Stromal cell of bone marrow (primary cell): ENCODE measurements at places on chromosomes 6 and 20.
A peak's percentile ranks its signal among the peaks of the same experiment; 100 is the strongest.

- DNase-seq: no peak
These were observed 125.0 kb upstream of the TSHZ2 start for GRCh38 chr20:52847029-52847660.

DNA sequence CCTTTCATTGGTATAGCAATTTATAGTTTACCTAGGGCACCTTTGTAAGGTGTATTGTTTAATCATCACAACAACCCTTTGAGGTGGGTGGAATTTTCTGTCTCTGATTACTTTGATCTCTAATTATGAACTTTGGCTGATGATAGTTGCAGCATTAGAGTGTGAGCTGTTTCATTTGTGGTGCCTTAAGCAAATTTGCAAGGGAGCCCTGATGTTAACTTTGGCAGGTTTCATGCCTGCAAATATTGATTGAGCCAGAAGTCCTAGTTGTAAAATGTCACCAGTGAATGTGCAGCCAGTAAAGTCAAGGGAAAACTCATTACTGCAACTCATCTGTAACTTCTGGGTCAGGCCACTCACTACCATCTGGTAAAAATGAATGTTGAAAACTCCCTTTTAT, 29.8 kb downstream of the CTNNBL1 start:
- DNase-seq: no peak

GRCh38 chr20:2135013-2135412, 33.4 kb downstream of the STK35 start:
- no peak for DNase-seq

GRCh38 chr6:113855500-113856374, 1.4 kb upstream of the MARCKS start:
- DNase-seq: peak; percentile 18

DNA sequence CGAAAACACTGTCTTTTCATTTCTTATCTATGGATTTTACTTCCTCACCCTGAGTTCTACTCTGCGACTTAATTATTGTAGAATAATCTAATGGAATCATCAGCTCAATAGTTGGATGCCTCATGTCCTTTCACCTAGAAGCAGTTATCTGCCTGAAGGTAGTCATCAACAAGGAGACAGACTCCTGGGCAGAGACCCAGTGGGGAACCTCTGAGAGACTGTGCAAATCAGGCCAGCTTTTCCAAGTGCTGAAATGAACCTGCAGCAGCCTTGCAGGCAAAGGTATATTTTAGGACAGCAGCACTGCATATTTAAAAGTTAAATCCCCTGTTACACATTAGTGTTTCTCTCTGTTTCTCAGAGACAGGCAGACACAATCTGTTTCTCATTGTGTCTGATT, 99.7 kb upstream of the STMND1 start:
- no peak for DNase-seq

DNA sequence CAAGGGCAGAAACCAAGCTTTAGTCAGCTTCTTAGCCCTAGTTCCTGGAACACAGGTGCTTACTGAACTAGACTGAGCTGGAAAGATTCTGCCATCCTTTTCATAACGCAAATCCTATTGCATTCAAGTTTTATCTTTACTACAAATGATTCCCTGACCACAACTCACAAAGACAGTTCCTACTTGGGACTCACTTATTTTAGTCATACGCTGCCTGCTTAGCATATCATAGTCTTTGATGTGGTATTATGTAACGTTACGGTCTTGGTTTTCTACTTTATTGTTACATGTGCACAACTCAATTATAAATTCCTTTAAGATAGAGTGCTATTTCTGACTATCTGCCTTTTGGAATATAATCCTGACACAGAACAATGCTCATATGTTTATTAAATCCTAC, 59.1 kb downstream of the BLOC1S5 start:
- DNase-seq: no peak

DNA sequence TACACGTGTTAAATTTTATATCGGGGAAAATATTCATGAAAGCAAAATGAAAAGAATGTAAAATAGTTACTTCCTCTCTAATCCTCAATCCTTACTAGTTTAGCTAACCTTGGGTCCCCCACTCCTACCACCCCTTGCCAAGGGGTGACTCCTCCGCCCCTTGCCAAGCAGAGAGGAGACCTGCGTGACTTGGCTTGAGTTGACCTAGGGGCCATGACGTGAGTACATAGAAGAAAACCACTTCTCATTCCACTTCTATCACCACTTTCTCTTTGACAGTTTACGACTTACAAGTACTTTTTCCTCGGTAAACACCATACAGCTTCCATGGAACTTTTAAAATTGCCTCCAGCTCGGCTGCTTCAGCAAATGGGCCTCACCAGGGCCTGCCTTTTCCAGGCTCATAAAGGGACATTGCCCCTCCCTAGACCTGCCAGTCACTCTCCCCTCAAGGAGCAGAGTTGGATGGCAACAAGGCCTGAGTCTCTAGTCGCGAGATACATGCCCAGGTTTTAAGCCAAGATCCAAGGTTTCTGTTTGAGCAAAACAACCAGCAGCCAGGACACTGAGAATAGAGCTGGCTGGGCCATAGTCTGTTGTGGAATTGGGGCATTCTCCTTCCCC, 29.9 kb downstream of the SDCBP2 start:
- DNase-seq: no peak

DNA sequence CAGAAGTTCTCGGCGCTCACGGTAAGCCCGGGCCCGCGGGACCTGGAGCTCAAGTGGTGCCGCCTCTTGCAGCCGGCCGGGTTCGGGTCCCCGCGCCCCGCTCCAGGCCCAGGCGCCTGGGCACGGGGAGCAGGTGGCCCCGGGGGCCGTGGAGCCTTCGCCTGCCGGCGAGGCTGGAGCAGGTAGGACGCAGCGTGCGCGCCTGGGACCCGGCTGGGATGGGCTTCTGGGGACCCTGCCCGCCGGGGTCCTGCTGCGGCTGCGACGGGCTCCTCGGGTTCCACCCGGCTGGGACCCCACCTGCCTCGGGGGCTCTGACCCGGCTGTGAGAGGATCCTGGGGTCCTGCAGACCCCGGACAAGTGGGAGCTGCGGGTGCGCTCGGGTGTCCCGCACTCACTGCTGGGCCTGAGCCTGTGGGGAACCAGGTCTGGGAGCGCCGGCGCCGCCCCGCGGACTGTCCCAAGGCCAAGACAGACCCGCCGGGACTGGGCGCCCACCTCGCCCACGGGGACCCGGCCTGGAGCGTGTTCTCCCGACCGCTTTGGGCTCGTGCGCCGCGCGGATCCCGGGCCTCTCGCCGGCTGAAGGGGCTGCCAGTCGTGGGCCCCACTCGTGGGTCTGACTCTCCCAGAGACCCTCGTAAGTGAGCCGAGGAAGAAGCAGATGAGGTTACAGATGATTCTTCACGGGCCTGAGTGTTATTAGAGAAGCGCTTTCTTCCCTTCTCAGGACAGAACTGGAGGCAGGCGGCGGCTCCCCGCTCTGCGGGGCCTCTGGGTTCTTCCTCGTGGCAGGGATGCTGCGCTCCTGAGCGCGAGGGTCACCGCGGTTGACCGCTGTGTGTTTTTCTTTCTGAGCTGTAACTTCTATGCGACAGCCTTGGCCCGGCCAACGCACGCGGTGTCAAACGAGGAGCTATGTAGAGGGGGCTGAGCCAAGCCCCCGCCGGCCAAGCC, 729 bp downstream of the SMOC2 start:
- no peak for DNase-seq

DNA sequence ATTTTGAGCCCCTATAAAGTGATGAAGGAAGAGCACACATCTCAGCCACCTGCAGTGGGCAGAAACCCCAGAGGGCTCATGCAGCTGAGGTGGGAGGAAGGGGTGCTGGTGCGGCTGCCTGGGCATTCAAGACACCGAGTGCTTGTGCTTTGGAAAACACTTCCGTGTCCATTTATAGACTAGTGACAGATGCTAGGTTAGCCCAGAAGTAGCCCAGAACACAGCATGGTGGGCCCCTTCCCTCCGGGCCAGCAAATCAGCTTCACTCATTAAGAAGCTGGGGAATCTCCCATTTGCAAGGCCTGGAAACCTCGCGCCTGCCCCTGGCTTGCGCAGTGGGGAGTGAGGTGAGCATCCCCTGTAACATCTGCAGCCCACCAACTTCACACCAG, 12.9 kb downstream of the BEND3 start:
- no peak for DNase-seq

- no peak for DNase-seq
These were observed 174.0 kb downstream of the BCKDHB start for GRCh38 chr6:80280262-80281010.

- DNase-seq: no peak
These were observed 2.0 kb upstream of the TAF4 start for GRCh38 chr20:62067547-62068260.

GRCh38 chr20:32980990-32981389, 23.2 kb downstream of the SUN5 start:
- no peak for DNase-seq

DNA sequence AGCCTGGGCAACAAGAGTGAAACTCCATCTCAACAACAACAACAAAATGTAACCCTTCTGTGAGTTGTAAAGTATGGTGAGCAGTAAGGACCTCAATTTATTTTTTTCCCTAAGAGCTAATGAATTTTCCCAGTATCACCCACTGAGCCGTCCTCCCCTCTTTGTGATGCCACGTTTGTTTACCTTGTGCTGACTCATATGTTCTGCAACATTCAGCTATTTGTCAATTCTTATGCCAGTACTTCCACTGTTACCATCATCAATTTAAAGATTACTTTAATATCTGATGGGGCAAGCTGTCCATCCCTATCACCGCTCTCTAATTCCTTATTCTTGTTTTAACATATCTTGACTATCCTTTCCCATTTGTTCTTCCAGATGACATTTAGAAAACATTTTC, 37.5 kb downstream of the MAK start:
- no peak for DNase-seq

GRCh38 chr6:106924694-106925523, 49.6 kb downstream of the CD24 start:
- no peak for DNase-seq

GRCh38 chr6:31478186-31478950, 19.6 kb upstream of the MICB start:
- DNase-seq: no peak

DNA sequence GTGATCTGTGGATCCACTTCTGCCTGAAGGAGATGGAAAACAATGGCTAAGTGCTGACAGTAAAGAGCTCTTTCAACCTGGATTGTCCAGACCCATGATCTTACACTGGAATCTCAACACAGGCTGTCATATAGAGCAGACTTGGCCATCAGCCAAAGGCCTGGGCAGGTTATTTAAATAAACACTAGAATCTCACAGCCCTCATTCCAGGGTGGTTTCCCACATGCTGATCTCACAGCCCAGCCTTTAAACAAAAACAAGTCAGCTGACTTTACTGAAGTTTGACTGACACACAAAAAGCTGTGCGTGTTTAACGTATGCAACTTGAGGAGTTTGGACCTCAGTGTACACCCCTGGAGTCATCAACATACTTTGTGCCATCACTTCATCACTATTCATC, 28.4 kb downstream of the SYNDIG1 start:
- no peak for DNase-seq

- no peak for DNase-seq
These were observed 48.5 kb upstream of the ID4 start for GRCh38 chr6:19788686-19789085.

- DNase-seq: no peak
These were observed 8.6 kb downstream of the SULF2 start for GRCh38 chr20:47776639-47777038.

DNA sequence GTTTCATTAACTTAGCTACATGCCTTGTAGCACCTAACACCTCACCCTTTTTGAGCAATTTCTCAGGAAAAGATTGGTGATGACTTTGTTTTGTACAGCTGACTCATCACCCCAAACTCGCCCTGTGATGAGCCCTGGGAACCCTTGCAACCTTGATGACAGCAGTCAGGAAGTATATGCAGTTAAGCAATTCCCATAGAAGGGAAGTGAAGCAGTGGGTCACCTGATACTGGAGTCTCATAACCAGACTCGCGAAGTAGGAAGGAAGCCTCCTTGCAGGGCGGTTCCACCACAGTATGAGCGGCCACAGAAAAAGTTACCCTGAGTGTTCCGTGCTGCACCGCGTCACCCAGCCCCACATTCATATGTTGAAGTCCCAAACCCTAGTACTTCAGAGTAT, 82.0 kb upstream of the EDN1 start:
- no peak for DNase-seq

GRCh38 chr6:132830334-132830751, 16.0 kb downstream of the RPS12 start:
- DNase-seq: no peak

GRCh38 chr20:46872328-46873211, 22.1 kb upstream of the EYA2 start:
- DNase-seq: no peak

DNA sequence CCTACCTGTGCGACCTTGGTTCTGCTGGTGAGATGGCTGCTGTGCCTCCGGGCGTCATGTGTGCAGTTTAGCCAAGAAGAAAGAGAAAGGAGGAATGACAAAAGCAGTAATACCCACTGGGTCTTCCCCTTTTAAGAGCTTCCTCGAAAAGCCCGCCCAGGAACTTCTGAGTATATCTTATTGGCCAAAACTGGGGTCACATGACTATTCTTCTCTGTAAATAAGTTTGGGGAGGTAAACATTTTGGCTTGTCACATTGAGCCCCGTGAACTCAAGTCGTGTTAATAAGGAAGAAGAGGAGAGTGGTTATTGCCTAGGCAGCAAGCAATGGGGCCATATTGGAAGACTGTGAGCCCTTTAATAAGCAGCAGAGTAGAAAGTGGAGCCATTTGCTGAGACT, 130.4 kb upstream of the ECI2 start:
- DNase-seq: no peak

DNA sequence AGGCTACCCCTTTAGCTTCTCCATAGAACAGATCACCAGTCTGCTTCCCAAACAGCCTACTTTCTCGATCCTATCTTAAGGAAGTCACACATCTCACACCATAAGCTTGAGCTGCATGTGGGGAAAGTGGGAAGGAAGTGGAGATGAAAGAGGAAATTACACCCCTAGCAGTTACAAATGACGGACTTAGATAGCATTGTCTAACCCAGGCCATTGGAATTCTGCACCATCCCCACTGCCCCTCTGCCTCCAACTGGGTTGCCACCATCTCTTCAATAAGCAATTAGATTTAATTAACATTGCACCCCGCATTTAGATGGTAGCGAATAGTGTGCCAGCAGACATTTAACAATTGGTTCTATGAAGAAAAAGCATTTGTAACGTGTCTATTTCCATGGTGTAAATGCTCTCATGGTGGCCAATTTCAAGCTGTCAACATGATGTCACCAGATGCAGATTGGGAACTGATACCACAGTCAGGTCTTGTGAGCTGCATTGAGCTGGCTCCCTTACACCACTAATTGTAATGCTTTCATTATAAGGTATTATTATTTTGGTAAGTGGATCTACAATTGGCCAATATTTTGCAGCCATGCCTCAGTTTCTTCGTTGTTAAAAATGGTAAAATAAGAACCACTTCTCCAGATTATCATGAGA, 124.7 kb downstream of the CD24 start:
- no peak for DNase-seq

GRCh38 chr6:56772737-56773184, 130.1 kb upstream of the DST start:
- peak; percentile 56 for DNase-seq
